Activated CD8-positive, alpha-beta T cell treated with anti-CD3 and anti-CD28 coated beads for 36 hours (primary cell): ENCODE measurements at places on chromosomes 4 and X.

DNA sequence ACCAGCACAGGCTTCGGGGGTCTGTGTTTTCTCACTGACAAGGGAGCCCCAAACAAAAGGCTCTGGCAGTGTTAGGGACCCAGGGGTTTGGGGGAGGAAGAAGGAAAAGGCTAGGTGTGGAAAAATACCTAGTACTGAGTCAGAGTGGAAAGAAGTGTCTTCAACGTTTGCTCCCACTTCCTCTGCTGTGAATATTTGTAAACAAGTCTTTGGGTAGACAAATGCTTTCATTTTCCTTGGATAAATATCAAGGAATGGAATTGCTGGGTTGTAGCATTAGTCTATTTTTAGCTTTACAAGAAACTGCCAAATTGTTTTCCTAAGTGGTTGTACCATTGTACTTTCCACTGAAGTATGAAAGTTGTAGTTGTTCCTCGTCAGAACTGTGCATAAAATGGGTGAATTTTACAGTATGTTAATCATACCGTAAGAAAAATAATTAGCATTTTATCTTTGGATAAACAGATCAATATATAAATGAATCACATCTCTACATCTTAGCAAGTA, 17.4 kb downstream of the COL4A5 start:
- DNase-seq: no peak

GRCh38 chrX:4315891-4316290, 602.4 kb upstream of the PRKX start:
- DNase-seq: no peak

- DNase-seq: no peak
These were observed 102.7 kb downstream of the UCHL1 start for GRCh38 chr4:41359422-41359775.

GRCh38 chr4:182695842-182696241, 221.3 kb downstream of the DCTD start:
- DNase-seq: no peak

DNA sequence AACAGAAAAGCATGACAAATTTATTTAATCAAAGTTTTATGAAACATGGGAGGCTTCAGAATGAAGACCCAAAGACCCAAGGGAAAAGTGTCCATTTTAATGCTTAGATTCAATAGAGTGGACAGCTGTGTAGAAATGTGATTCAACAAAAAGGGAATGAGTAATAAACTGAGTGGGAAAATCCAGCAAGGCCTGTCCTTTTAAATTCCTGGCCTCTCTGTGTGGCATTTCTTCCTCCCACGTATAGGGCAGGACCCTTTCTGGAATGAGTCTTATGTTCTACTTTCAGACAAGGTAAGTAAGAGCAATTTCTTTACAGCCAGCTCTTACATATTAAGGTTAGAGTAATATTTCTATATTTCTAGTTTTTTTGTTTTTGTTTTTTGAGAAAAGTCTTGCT, 14.5 kb downstream of the AASDH start:
- no peak for DNase-seq

- DNase-seq: no peak
These were observed 45.6 kb downstream of the TMEM154 start for GRCh38 chr4:152634110-152634760.

- DNase-seq: no peak
These were observed 40.8 kb downstream of the SMIM14 start for GRCh38 chr4:39597695-39598381.

DNA sequence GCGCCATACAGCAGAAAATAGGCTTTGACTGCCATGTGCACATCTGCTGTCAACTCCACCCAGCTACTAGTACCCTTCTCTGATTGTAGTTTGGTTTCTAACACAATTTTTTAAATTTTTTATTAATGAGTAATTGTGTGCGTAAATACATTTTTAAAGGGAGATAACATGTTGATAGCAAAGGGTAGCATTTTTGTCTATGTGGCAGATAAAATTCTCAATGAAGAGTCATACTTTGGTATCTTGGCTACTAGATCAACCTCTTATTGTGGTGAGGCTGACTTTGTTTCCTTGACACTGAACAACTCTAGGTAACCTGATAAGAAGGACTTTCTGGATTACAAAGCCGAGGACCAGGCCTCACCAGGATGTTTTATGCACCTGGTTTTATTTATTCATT, 9.5 kb downstream of the ADH4 start:
- no peak for DNase-seq

DNA sequence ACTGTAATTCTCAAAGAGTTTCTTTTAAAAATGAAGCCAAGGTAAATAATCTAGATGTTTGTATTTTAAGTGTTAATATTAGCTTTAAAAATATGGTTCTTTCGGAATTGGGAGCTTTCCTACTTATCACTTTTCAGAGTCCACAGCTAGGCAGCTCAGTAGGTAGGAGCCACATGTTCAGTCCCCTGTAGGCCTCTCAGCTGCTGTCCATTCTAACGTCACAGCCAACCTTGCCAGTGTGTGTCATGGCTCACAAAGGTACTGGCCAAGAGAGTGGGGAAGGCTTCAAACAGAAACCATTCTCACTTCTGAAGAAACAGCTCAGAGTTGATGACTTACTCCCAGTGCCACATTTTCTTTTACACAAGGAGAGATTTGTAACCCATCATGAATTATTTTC, 50.0 kb upstream of the BRS3 start:
- no peak for DNase-seq

DNA sequence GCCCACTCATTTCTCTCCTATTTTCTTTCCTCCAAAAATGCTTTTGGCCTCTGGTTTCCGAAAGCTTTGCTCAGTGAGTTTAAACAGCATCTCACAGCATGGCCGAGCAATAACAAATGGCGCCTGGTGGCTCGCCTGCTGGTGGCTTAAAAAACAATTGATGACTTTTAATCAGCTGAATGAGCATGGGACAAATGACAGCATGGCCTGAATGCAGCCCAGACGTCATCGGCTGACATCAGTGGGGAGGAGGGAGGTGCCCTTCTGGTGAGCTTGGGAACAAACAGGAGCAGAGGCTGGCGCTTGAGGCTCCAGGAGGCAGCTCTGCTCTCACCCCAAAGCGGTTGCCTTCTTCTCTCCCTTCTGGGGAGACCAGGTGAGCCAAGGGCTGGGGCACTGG, 286.4 kb downstream of the BCOR start:
- DNase-seq: no peak

GRCh38 chr4:6282314-6282771, 12.7 kb downstream of the WFS1 start:
- DNase-seq: no peak

- DNase-seq: peak; percentile 37
These were observed 649.6 kb upstream of the DIPK2B start for GRCh38 chrX:45850197-45850774.

- no peak for DNase-seq
These were observed 113.3 kb downstream of the TRAPPC11 start for GRCh38 chr4:183772361-183772760.

- no peak for DNase-seq
These were observed 108.6 kb upstream of the TRIM2 start for GRCh38 chr4:153095448-153096204.

DNA sequence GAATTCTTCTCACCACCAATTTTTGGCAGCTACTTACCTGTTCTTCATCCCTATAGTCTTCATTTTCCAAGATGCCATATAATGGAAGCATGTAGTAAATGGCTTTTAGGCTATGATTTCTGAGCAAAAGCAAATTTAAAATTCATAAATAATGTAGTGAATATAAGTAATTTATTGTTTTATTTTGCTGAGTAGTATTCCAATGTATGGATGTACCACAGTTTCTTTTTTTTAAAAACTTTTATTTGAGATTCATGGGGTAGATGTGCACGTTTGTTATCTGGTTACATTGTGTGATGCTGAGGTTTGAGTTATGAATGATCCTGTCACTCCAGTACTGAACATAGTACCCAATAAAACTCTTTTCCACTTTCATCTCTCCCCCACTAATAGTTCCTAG, 369.1 kb downstream of the IL15 start:
- no peak for DNase-seq

- no peak for DNase-seq
These were observed 16.5 kb upstream of the CYBB start for GRCh38 chrX:37763400-37763799.

- no peak for DNase-seq
These were observed 18.7 kb upstream of the ZNF157 start for GRCh38 chrX:47351706-47352105.

DNA sequence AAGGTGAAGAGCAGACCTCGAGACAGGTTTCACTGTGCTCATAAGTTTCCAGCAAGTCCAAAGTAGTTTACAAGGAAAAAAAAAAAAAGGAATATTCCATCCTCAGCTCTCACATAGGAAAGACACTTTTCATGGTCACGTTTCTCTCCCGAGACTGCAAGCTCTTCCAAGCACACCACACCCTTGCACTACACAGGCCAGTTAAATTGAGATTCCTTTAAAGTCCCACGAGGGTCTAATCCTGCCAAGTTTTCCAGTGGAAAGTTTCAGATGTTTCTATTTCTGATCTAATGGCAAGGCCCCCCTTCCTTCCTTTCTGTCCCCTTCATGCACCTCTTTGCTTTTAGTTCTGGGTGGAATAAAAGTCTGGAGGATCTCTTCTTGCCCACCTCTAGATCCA, 67.9 kb upstream of the PCDH19 start:
- no peak for DNase-seq

GRCh38 chr4:179313823-179314222, 1871.6 kb upstream of the AGA start:
- DNase-seq: no peak

DNA sequence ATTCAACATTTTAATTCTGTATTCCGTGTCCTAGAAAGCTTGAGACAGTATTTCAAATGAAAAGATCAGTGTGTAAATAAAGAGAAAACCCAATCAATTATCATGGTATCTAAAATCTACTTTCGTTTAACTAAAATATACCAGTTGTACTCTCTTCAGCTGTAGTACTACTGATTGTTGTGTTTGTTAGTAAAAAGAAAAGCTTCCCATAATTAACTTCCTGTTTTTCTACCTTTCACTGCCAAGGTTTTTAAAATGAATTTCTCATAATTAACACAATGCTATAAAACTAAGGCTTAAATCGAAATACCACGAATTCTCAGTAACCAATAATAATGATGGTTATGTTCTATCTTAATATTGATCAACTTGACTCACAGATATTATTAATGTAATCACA, 37.4 kb downstream of the PPP3CA start:
- DNase-seq: no peak

- DNase-seq: no peak
These were observed 1389.5 kb downstream of the FAM133A start for GRCh38 chrX:95063554-95063953.
